ENCODE measurements at places on chromosomes 13 and 19.

DNA sequence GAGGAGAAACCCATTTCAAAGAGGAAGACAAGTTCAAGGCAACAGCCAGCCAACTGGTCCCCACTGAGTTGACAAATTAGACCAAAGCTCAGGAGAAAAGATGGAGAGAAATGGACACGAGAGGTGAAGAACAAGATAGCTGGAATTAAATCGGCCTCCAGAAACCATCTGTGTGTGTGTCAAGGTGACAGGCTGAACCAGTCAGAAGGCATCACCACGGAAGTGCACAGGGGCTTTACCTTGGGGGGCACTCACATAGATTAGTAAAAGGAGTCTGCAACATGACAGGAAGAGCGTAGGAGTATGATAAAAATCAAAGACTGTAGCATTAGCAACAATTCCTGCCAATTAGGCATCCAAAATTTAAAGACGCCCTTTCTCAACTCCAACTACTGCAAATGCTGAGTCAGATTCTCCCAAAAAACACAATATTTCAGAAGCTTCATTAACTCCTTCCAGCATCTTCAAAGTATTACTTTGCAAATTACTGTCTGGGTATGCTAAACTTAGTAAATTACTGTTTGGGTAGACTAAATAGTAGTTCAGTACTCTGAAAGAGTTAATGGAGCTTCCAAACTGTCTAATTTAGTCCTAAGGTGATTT, 66.2 kb downstream of the FOXO1 start:
- peak; percentile 55 for DNase-seq

DNA sequence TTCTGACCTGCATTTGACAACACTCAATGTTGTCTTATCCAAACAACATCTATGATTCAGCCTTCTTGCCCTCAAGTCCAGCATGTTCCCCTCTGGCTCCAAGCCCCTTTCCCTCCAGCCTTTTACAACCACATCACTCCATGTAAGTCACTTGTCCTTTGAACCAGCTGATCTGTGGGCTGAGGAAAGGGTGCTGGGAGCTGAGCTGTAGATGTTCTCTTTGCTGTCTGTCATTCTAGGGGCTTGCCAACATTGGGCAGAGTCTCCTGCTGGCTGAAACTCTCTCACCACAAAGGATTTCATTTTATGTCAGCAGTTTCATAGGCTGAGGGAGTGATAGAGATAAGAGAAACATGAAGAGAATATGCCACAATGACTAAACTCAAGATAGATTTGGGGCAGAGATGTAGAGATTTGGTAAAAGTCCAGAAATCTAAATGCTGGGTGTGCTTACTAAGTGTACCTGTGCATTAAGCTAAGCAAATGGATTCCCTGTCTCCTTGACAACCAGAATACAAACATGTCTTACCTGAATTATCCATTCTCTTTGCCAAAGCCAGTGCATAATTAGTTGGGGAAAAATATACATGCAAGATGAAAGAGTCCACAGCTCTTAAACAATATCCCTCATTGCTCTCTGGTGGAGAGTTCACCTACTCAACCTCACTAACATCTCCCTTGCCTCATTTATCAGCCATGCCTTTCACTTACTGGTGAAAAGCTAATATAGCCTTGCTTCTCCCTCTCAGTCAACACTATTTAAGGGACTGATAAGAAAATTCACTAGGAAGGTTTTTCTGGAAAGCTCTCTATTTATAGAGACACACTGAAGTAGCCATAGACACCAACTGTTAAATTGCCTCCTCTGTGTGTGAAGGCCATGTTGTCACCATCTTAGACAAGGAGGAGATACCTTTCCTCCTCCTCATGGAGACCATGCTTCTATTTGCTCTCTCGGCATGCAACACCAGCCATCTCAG, 175.5 kb upstream of the SERP2 start:
- DNase-seq = peak; percentile 57

DNA sequence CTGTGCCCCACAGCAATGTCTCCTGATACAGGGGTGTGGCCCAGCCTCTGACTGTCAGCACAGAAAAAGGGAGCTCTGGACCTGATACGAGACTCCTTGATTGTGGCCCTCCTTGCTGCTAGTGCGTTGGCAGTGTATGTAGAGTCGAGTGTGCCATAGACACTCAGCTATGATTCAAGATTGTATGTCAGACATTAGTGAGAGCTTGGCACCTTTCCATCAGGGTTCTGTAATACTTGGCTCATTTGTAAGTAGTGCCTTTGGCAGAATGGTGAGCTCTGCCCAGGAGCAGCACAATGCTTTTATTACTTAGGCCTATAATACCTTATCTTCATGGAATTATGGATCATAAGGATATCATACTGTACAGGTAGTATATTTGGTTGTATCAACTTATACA, 83.4 kb downstream of the ATP8A2 start:
- no peak for DNase-seq

DNA sequence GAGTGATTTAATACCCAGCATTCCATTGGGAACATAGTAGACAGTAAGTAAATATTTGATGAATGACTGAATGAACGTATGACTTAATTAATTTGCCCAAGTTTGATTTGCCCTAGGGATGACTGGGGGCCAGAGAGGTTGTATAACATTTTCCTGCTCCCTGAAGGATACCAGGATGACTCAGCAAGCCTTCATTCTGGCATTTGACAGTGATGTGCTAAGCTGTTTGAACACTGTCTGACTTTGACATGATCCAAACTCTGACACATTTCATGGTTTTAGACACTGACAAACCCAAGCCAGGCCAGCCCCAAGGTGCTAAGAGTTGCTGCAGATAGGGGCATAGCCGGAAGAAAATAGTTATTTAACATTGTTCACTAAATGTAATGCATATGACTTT, 53.4 kb upstream of the KLF12 start:
- DNase-seq = no peak

DNA sequence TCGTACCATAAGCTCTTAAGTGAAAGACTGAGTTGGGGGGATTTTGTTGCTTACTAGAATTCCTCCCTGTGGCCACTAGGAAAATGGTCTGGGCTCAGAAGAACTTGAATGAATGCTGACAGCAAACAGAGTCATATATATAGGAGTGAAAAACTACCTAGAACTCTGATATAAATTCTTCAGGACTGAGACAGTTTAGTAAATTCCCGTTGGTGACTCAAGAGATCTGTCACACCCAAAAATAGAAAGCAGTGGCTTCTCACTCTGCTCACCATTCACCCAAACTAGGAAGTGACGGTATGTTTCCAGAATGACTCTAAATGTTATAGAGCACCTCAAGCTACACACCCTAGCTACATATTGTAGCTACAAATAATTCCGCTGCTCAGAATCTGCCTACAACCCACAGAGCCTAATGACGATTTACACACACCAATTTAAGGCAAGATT, 116.2 kb downstream of the TBC1D4 start:
- no peak for DNase-seq

- no peak for DNase-seq
Observed at GRCh38 chr19:47098608-47099007, 15.0 kb downstream of the ZC3H4 start.

- peak; percentile 79 for DNase-seq
Observed at GRCh38 chr19:16143399-16144215, at the start of gene HSH2D. HSH2D (plus strand) TSS chr19:16143685; CDS start chr19:16148751, 5,066 bp downstream.

DNA sequence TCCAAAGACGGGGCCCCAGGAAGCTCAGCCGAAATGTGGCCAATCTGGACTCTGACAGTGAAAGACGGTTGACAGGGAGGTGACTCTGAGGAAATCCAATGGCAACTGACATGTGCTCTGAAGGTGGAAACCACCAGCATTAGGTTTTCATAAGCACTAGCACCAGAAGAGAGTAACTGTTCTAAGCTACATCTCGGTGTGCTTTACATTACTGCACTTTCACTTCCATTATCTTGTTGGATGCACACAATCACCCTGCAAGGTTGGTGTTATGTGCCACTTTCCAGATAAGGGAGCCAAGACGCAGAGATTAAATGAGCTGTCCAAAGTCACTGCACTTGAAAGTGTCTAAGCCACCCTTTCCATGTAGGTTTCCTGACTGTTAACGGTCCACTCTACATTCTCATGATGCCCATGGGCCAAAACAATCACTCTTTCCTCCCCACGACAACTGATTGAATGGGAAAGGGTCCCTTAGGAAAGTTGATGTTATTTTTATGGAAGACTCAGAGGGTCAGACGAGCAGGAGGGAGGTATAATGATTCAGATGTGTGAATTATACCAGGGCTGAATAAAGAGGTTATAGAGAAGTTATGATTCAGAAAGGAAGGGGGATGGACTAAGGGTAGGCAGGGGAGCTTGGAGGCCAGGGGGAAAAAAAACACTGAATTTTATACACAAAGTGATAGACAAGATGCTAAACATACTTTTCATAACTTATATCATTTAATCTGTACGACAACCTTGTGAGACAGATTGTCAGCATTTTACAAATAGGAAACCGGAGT, 52.8 kb downstream of the RUBCNL start:
- no peak for DNase-seq

DNA sequence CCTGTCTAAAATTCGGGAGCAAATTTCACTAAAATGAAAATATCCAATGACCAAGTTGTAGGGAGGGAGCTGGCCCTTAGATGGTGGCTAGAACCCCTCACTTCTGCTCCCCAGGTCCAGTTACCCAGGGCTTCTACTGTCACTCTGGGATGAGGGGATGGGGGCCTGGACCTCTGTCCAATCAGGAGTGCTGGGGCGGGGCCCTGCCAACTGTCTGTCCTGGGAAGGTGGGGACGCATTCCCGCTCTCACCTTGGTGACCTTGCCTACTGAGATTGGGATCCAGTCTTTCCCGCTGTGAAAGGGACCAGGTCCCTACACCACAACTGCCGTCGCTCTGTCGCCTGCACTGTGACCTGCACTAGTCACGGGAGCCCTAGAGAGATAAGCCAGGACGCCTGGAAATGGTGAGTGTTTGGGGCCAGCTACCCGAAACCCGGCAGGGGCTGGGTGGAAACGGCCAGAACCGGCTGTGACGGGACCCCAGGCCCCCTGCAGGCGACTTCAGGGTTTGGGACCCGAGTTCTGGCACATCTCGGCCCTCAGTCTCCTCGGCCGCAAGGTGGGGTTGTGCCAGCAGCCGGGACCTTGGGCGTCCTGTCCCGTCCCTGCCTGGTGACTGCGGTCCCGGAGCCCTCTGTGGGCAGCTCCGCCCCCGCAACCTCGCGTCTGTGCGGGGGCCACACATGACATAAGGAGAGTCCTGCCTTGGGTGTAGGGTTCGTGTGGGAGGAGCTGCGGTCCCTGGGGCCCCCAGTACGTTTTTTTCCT, 22.8 kb downstream of the ZNF20 start:
- no peak for DNase-seq

- DNase-seq = no peak
Observed at GRCh38 chr13:96966415-96967102, 27.7 kb downstream of the OXGR1 start.

DNA sequence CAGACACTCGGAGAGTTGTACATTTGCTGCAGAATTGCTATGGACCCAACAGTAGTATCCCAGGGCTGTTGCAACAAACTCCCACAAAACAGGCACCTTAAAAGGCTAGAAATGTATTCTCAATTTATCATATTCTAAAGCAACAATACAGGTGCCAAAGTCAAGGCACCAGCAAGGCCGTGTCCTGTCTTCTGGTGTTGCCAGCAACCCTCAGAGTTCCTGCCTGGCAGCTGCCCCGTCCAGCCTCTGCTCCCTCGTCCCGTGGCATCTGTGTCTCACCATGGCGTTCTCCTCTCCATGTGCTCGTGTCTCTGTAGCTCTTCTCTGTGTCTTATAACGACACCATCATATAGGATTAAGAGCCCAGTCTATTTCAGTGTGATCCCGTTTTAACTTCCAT, 67.7 kb upstream of the ARGLU1 start:
- DNase-seq = no peak

DNA sequence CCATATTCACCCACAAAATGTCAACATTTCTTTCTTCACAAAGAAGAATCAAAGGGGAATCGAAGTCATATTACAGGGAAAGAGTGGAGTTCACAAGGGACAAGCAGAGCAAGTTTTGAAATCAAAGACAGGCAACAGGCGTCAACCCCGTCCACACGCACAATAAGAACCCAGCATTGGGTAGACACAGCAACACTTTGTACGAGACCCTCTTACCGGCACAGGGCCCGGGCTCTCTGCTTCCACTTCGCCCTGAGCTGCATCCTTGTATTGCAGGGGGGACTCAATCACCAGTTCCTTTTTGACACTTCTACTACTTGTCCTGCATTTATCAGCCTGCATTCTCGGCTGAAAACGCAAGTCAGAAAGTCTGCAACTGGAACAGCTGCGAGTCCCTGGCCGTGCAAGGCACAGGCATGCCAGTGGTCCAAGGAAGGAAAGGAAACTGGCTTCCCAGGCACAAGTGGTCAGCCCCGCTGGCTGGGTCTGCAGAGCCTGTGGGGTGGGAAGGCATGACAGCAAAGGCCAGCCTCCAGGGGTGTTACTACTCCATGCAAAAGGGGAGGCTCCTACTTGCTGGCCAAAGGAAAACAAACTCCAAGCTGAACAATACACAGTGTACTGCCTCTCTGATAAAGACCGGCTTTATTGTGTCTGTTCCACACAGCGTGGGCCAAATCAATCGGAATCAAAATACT, at the start of gene DOCK9:
Gene DOCK9, minus strand, starts transcription at position 497 of the 698 bp plus-strand sequence. Its CDS starts 155 bp downstream, at position 342.
- DNase-seq = no peak

GRCh38 chr13:32254916-32255723, 60.0 kb downstream of the ZAR1L start:
- DNase-seq = no peak

DNA sequence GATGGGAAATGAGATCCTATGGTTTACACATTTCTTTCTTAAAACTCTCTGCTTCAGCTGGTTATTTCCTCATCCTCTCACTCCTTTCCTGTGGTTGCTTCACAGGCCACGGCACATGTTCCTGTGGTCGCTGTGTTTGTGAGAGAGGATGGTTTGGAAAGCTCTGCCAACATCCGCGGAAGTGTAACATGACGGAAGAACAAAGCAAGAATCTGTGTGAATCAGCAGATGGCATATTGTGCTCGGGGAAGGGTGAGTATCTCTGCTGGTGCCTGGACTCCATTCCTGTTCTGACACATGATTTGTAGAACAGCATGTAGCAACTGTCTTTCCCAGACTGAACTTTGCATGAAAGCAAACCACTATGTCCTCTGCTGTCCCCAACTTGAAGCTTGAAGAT, 254.2 kb downstream of the ITGBL1 start:
- DNase-seq = peak; percentile 17

DNA sequence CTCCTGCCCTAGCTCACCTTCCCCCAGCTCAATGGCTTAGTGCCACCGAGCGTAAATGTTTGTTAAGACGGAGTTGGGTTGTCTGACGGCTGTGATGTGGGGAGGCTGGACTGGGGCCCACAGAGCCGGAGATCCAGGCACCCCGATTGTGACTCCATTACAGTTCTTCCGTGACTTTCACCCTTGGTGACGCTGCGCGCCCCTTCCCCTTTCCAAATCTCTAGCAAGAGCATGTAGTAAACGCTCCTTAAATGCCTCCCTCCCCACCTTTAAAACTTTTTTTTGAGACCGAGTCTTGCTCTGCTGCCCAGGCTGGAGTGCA, 829 bp downstream of the REEP6 start:
- DNase-seq = no peak

GRCh38 chr13:50126993-50127725, 111.9 kb downstream of the KCNRG start:
- peak; percentile 65 for DNase-seq

All from activated T-cell treated with anti-CD3 and anti-CD28 coated beads, Interleukin-2, amount 50 U/mL, for 48 hours (primary cell).